Activated naive CD4-positive, alpha-beta T cell (primary cell): ENCODE measurements at places on chromosomes 2 and 18.

DNA sequence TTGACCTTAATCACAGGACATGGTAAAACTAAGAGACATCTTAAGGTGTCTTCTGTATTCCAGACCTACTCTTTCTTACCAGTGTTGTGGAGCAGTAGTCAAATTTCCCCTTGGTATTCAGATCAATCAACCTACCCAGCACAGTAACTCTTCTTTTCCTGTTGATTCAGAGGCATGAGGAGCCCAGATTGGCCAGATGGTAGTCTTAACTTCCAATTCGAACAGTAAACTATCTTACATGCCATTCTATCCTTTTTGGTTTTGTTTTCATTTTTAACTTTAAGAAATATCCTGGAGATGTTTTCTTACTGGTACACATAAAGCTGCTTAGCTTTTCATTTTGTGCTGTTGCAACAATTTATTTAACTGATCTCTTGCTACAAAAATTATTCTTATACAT lies 630.3 kb upstream of the PKDCC start:
- DNase-seq: no peak

DNA sequence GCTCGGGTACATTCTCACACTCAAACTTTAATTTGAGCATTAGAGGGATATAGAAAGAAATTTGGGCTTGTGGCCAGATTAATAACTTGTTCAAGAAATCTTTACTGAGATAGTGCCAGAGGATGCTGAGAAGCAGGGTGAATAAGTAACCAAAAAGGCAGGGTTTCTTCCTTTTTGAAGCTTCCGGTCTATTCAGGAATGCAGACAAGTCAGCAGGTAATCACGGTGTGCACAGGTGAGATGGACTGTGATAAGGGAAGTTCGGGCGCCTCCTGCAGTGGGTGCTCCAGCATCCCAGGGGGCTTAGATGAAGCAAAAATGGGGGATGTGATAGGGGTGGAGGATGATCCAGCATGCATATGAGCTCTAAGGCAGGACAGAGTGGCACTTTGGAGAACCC lies 44.9 kb upstream of the CYP1B1 start:
- no peak for DNase-seq

DNA sequence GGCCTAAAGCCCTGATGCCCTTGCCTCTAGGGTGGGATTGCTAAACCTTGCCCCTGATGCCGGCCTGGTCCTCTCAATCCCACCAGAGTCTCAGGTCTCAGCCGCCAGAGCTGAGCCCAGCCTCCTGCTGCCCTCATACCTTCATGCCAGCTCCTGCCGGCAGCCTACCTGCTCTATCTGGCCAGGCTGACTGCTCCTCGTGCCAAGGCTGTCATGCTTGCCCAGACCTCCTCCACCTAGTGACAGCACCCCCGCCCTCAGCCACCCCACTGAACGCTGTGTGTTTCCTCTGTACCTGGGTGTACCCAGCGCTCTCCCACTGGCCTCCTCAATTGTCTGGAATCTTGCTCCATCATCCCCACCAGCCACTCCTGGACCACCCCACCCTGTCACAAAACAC lies 120.1 kb downstream of the CACNB4 start:
- DNase-seq: no peak

GRCh38 chr2:213451542-213452239 lies 167.4 kb downstream of the SPAG16 start:
- no peak for DNase-seq

DNA sequence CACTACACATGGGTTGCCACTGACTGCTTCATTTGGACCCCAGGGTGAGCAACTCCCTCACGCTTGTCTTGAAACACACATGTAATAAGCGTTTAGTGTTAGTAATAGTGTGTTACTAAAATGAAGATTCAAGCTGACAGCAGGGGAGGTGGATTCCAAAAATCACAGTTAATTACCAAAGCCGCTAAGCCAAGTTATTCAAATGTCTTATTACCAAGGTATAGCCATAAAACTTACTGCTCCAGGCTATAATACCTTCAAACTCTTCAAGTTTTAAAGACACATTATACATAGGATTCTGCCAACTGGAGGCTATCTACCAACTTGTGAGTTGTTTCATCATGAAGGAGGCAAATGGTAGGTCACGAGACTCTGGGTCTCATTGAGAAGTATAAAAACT lies 2.9 kb downstream of the LPIN2 start:
- DNase-seq: no peak

GRCh38 chr2:227865291-227865690 lies 6.1 kb upstream of the DAW1 start:
- DNase-seq: no peak

DNA sequence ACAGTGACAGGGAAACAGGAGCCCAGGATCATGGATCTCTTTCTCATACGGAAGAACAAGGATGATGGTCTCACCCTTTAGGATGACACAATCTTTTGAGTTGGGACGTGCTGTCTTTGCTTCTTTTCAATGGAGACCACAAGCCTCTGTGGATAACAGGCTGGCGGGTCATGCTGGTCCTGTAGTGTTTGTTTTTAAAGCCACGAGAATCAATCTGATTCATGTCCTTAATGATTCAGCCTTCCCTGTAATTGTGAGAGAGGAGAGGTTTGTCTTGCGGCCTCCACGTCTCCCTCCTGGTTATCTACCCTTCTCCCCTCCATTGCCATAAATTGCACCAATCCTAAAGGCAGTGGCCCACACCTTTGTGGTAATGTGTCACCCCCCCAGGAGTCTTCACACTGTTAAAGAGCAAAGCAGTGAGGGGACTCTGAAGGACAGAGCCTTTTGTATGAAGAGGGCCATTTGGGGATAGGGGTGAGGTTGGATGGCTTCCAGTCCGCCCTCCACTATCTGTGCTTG lies 87.7 kb upstream of the TGFA start:
- DNase-seq: no peak

GRCh38 chr18:54856105-54856646 lies 27.9 kb downstream of the RAB27B start:
- no peak for DNase-seq

DNA sequence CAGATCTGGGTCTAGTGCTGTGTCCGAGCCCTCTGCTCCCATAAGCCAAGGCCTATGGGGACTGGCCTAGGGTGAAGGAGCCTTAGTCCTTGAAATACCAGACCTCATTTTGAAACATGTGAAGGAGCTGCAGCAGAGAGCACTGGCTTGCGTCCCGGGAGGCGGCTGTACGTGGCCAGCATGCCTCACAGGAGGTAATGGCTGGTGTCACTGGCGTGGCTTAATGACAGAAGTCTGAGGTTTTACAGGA lies 72.7 kb upstream of the OTOS start:
- DNase-seq: no peak

DNA sequence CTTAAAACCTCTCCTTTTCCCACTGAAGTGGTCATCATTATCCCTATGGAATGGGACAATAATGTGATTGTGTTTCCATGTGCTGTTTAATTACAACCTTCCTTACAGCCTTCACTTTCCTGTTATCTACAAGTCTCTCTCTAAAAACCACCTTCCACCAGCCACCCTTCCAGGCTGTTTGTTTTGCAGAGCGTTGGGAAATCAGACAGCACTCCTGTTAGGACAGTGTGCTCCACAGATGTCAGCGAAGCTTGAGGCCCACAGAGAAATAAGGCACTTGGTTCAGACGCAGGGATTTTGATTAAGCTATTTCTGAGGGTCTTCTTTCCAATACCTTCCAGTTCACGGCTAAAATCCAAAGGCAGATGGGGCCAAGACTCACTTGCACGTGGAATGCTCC lies 32.3 kb upstream of the ASPRV1 start:
- no peak for DNase-seq

GRCh38 chr2:76953733-76954347 lies 568.3 kb downstream of the LRRTM4 start:
- no peak for DNase-seq

- DNase-seq: no peak
Measured at GRCh38 chr18:28048612-28049011, 128.3 kb downstream of the CDH2 start.

- DNase-seq: no peak
Measured at GRCh38 chr2:14778015-14778414, 145.5 kb downstream of the LRATD1 start.

DNA sequence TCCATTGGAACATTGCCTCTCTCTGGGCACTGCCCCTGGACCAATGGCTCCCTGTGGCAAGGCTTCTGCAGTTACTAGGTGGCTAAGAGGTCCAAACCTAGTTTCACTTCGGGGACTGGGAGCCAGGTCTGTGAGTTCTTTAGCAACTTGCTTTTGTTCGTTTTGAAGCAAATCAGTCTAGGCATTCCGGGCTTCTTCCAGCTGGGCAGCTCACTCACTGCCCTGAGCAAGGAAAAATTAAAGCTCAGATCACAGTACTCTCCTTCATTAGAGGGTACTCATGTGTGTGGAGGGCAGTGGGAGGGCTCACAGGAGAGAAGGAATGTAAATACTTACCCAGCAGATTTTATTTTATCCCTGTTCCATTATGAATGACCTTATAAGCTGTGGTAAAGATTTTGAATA lies 80.3 kb downstream of the SPP2 start:
- no peak for DNase-seq

GRCh38 chr2:134144651-134145050 lies 109.2 kb upstream of the MGAT5 start:
- no peak for DNase-seq

- no peak for DNase-seq
Measured at GRCh38 chr2:200449149-200449548, 60.7 kb downstream of the KCTD18 start.

DNA sequence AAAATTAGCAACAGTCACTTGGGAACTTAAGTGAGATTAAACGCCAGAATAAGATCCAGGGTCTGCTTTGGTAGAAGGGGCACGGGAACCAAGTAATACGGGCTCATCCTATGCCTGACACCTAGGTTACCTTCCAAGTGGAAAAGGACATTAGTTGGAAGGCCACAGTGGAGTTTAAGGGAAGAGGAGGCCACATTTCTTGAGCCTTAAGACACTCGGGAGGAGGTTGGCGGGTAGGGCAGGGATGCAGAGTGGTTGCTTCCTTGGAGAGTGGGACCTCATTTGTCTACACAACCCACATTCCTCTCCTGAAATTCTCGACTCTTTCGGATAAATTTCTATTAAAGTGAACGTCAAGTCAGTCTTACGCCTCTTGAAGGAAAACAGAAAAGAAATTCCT lies 510 bp upstream of the DNAH6 start:
- DNase-seq: no peak

DNA sequence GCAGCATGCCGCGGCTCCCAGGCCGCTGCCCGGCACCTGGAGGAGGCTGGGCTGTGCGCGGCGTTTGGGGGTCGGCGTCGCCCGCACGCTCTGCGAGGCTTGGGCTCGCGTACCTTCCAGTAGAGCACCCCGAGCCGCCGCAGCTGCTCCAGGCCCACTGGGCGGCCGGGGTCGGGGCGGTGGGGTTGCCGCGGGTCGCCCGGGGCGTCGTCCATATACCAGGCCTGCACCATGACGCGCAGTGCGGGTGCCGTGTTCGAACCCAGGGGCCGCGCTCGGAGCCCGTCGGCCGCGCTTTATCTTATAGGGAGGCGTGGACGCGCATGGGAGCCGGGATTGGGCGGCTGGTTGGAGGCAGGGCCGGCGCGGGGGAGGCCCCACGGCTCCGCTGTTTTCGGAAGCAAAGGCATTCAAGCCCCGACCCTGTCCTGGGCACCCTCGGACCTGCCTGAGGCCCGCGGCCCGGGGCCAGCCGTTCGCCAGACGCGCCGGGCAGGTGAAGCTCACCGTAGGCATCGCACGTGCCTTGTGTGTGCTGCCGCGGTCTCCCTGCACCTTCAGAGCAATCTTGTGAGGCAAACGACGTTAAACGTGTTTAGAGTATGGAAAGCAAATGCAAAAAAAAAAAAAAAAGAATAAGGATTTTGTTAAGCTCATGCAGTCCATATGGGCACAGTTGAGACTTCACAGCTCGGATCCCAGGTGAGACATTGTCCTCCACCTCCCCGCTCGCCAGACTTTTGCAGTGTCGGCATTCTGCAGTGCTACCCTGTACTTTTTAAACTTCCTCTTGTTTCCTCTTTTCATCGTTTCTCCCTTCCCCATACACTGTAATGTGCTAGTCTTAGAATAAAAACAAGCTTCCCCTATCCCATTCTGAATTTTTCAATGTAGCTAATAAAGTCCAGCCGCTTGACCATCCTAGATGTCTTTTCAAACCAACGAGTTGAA lies at the start of gene ADI1:
TSS of gene ADI1 (minus strand) at position 277 of the 951 bp plus-strand sequence. CDS start at position 233, 44 bp downstream.
- DNase-seq: peak; percentile 60

DNA sequence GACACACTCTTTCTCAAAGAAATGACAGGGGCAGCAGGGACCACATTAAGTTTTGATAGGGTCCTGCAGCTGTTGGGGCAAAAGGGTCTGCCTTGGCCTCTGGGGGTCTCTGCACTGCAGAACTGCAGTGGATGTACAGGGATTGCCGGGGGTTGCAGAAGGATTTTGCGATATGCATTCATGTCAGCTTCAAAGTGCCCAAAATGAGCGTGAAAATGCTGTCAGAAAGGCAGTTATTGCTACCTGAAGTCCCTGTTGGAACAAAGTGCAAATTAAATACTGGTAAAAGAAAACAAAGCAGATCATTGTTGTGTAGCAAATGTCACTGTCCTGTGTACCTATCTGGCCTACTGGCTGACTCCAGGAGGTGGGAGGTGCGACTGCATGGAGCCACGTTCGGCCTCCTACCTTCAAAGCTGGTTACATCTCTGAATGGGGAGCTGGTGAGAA lies 78.8 kb upstream of the MAP4K3 start:
- DNase-seq: no peak

DNA sequence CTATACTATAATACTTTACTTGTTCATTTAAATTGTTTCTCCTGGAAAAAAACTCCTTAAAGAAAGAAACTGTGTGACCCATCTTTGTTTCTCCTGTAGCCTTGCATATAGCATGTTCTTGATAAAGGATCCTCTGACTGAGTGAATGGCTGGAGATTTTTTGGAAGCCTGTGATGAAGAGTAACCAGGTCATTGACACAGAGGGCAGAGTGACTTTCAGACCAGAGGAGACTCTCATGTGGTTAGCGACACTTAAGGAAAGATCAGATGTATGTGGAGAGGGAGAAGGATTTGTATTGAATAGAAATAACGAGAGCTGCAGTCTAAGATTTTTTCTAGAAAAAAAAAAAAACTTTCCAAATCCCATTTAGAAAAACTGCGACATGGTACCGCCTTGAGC lies 85.5 kb downstream of the TRIM43 start:
- DNase-seq: no peak

- no peak for DNase-seq
Measured at GRCh38 chr2:129775952-129776653, 203.4 kb upstream of the RAB6C start.

- no peak for DNase-seq
Measured at GRCh38 chr18:25662272-25662671, 310.3 kb upstream of the ZNF521 start.

- DNase-seq: no peak
Measured at GRCh38 chr2:153891051-153891450, 19.3 kb downstream of the GALNT13 start.

DNA sequence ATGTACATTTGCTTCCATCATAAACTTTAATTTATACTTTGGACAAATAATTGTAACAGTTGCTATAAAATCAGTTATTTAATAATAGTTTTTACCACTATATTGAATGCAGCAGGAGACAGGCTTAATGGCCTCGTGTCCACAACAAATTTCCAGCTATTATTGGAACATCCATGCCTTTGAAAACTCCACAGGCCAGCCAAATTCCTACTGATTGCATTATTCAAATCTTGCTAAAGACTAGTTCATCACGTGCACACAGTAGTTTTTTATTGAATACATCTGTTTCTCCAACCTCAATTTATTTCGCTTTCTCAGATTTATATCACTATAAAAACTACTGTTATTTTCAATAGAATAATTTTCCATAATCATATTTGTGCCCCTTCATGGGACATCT lies 18.4 kb upstream of the PTPRM start:
- no peak for DNase-seq
